CD4-positive, alpha-beta T cell treated with Interleukin-6 at 100 ng/mL for 8 hours (primary cell): ENCODE measurements at places on chromosomes 12 and 14.

DNA sequence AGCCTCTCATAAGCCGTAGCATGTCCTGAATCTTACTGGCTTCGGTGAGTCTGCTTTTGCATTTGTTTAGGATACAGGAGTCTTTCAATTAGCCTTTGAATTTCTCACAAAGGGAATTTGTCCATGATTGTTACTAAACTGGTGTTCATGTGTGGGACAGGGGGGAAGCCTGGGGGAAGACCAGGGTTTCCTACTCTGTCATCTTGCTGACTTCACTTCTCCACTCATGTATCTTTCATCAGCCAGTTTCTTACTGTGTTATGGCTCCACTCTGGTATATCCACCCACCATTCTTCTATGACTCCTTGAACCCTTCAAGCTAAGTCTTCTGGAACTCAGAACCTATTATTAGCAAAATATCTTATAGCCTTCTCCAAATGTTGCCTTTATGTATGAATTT is 31.7 kb upstream of the A2M start:
- DNase-seq: no peak

- DNase-seq: no peak
Measured at GRCh38 chr12:85057370-85057963, 21.3 kb downstream of the LRRIQ1 start.

- no peak for DNase-seq
Measured at GRCh38 chr14:92760524-92760805, 12.0 kb upstream of the LGMN start.

GRCh38 chr14:32560209-32560857 is 231.2 kb downstream of the AKAP6 start:
- DNase-seq: no peak

DNA sequence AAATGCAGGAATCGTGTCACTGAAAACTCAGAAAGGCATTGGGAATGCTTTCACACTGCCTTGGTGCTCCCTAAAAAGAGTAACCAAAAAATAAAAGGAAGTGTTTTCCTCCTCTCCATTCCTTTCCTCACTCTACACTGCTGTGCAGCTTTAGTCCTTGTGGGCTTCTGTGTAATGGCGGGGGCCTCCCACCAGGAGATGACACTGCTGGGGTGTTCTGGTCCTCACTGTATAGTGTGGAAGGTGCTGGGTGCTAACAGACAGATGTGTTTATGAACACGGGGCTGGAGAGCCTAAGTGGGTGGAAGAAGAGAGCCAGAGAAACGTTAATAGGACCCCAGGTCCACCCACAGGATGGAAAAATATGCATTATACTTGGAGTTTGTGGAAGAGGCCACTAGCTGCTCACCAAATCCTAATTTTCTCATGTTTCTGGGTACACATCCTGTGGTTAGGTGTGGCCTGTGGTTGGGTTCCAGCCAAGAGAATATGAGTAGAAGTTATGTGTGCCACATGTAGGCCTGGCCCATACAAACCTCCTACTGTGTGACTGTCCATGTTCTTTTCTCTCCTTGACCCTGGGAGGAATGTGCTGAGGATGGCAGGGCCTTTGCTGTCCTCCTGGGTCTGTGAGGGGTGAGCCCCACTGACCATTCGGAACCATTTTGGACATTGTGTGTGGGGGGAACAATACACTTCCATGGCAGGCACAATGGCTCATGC is 14.0 kb upstream of the C1S start:
- DNase-seq: no peak

- no peak for DNase-seq
Measured at GRCh38 chr14:71720978-71721624, 211.1 kb upstream of the RGS6 start.

GRCh38 chr12:119841433-119842210 is 35.5 kb downstream of the CIT start:
- DNase-seq: no peak
